Posterior cingulate gyrus (tissue), 11 donors: ENCODE measurements at places on chromosomes 12 and 14.
A peak's percentile ranks its signal among the peaks of the same experiment; 100 is the strongest.

DNA sequence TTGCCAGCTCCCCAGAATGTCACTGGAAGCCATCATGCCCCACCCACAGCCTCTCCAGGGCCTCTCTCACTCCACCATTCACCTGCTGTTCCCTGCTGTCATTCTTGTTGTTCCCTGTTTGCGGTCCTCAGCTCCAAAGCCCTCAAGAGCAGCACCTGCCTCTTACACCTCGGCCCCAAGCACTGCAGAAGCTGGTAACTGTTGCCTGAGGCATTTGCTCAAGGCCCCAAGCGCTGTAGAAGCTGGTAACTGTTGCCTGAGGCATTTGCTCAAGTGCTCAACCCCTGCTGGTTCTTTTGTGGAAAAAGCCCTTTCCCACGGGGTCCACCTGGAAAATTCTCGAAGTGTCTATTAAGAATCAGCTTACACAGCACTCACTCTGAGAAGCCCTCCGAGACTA lies 78.0 kb downstream of the ARL6IP4 start:
- DNase-seq: peak; percentile 6

DNA sequence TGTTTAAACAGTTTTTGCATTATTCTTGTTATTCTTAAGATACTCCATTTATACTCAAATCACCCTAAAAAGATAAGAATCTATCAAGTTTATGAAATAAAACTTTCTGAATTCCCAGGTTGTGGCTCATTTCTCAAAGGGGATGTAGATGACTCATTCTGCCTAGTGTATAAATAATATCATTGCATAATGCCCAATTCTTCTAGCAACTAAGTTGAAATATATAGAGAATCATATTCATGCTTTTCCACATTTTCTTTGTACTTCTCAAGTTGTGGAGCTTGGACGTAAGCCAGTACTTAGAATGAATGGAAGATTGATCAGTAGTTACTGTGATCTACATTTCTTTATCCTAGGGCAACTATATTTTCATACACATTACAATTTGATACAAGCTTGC lies 201.1 kb downstream of the PPFIA2 start:
- DNase-seq: no peak

- DNase-seq: no peak
Measured at GRCh38 chr12:115388139-115388538, 704.2 kb upstream of the TBX3 start.

DNA sequence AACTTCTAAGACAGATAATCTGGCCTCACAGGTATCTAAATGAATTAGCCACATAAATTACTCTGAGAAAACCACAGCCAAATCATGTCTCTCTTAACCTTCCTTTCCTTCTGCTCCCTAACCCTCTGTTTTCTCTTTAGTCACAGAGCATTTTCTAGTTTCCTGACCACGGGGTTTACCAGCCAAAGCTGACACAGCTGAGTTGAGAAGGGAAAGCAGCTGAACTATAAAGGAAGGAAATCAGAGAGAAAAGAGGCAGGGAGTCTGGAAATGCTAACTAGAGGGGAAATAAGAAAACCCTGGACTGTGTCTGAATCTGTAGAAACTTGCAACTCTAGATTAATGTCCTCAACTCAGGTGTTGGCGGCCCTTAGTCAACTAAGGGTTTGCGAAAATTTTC lies 24.4 kb downstream of the ANKS1B start:
- no peak for DNase-seq

DNA sequence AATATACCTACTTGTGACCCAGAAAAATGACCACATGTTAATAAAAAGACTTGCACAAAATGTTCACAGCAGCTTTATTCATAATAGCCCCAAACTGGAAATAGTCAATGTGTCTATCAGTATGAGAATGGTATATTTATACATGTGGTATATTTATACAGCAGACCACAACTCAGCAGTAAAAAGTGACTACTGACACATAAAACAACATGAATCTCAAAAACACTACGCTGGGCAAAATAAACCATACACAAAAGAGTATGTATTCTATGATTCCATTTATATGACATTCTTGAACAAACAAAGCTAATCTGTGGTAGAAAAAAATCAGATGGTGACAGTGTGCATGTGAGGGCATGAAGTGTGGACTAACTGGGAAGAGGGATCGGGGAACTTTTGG lies 35.1 kb downstream of the ARF6 start:
- DNase-seq: no peak

DNA sequence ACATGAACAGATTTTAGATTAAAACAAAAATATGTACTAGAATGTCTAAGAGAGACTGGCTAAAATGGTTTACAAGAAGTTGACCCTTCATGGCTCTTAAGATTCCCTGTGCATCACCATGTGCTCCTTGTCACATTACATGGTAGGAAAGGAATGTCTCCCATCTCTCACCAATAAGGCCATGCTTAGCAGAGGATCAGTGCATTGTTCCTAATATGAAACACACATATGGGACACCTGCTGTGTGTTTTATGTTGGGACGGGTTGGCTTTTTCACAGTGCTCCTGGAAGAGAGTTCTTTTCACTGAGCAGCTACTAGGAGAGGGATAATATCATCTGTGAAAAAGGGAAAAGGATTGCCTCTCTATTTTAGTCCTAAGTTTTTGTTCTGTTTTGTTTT lies 9.6 kb downstream of the PFKM start:
- DNase-seq: no peak

- DNase-seq: no peak
Measured at GRCh38 chr14:71089971-71090370, 182.7 kb downstream of the PCNX1 start.

- no peak for DNase-seq
Measured at GRCh38 chr14:103232031-103232808, 101.8 kb upstream of the EIF5 start.

DNA sequence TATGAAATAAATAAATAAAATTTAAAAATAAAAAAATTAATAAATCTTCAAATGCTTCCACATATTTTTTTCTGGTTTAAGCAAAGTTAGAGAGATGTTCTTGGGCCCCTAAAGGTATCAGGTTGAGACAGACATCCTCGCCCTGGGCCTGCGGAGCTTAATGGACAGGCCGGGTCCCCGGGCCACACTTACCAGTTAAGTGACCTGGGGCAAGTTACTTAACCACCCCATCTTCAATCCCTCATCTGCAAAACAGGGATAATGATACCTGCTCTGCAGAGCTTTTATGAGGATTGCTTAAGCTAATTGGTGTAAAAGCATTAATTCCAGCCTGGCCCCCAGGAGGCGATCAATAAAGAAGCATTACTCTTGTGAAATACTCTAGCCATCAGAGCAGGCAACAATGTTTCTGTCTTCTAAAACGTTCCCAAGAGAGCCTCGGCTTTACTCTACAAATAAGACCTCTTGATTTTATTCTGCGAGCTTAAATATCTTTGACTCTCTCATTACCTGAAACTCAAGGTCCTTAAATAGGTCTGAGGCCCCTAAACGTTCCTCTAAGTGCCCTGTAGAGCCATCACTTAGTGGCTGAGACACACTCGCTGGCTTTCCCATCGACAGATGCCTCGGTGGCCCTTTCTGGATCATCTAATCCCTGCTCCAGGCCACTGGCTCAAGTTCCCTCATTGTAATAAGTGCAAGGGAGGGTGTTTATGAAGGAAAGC lies 81.1 kb upstream of the DIO3 start:
- no peak for DNase-seq

DNA sequence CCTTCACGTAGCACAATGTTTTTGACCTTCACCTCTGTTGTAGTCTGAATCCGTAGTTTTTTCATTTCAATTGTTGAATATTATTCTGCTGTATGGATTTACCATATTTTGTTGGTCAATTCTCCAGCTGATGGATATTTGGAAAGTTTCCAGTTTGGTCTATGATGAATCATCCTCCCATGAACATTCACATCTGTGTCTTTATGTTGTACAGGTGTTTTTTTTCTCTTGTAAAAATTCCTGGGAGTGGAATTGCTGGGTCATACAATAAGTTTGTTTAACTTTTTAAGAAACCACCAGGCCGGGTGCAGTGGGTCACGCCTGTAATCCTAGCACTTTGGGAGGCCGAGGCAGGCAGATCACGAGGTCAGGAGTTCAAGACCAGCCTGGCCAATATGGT lies 36.7 kb upstream of the GNG2 start:
- DNase-seq: no peak

DNA sequence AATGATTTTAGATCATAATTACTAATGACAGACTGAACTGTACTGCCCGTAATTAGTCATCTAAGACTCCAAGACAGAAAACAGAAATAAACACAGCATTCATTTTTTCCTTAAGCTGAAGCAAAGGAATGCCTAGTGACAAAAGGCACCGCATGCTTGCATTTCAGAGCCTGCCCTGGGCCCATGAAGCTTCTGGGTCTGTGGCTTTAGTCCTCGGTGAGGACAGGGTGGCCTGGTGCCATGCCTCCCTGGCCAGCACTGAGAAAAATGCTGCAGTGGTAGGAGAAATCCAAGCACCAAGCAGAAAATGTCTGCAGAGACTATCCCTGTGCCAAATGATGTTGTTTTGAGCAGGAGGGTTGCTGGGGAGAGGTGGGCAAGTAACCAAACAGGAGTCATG lies 171.6 kb downstream of the CALM1 start:
- DNase-seq: peak; percentile 48

DNA sequence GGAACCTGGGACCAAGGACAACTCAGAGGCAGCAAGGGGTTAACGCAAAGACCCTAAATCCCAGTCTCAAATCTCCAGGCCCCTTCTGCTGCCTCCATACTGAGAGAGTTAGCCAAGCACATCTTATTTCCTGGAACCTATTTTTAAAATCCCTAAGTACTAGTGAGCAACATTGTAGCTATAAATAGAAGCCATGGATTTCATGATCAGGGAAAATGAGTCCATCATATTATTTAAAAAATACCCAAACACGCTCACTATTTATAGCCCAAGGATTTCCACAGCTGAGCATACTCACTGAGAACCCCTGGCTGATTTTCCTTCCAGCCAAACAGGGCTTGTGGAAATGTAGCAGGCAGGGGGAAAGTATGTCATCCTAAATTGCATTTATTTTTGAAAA lies 19.4 kb upstream of the TUNAR start:
- no peak for DNase-seq

DNA sequence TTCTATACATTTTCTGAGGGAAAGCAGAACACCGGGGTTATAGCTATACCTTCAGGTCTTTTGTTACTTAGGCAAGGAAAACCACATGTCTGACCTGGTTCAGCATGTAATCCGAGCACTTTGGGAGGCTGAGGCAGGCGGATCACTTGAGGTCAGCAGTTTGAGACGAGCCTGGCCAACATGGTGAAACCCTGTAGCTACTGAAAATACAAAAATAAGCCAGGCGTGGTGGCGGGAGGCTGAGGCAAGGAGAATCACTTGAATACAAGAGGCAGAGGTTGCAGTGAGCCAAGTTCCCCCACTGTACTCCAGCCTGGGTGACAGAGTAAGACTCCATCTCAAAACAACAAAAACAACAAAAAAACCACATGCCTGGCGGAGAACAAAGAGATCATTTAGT lies 177.6 kb downstream of the ACSS3 start:
- DNase-seq: no peak

DNA sequence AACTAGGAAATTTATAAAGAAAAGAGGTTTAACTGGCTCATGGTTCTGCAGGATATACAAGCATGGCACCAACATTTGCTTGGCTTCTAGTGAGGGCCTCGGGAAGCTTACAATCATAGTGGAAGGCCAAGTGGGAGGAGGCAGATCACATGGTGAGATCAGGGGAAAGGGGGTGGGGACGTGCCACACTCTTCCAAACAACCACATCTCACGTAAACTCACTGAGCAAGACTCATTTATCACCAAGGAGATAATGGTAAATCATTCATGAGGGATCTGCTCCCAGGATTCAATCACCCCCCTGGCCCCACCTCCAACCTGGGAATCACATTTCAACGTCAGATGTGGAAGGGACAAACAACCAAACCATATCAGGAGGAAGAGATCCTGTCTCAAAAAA lies 35.8 kb downstream of the NUMB start:
- DNase-seq: no peak

DNA sequence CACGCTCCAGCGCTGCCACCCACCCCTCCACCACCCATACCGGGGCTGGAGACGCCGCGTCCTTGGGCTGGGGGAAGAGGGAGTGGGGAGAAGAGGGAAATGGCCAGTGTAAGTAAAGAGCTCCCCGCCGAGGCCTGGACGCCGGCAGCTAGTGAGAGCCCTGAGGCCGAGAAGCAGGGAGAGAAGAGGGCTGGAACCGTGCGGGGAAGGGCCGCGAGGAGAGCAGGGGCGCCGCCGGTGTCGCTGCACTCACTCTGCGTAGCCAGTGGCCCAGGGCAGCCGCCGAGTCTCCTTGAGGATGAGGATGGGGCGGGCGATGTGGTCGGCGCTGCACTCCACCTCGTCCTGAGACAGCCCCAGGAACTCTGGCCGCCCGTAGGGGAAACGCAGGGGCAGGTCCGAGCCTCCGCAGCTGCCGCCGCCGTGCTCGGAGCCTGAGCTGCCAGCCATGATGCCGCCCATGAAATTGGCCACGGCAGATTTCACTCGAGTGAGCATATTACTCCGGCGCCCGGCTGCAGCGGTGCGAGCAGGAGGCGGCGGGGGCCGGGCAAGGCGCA lies 631 bp downstream of the PPM1H start:
- peak; percentile 60 for DNase-seq

DNA sequence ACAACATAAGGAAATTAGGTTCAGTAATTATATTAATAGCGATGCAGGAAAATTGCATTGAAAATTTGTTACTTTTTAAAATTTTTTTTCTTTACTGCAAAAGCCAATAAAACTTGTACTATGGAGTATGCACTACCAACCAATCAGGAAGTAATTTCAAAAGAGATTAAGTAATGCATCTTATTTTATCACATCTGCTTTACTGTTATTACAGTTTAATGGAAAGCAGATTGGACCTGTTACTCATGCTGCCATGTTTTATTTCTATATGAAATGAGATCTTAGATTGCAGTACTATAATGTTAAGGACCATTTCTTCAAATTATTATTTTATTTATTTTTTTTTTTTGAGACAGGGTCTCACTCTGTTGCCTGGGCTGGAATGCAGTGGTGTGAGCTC lies 1.7 kb upstream of the STRN3 start:
- no peak for DNase-seq

- DNase-seq: no peak
Measured at GRCh38 chr12:4135919-4136605, 137.5 kb upstream of the CCND2 start.

GRCh38 chr12:1592444-1593173 lies 1.8 kb downstream of the FBXL14 start:
- DNase-seq: peak; percentile 40

DNA sequence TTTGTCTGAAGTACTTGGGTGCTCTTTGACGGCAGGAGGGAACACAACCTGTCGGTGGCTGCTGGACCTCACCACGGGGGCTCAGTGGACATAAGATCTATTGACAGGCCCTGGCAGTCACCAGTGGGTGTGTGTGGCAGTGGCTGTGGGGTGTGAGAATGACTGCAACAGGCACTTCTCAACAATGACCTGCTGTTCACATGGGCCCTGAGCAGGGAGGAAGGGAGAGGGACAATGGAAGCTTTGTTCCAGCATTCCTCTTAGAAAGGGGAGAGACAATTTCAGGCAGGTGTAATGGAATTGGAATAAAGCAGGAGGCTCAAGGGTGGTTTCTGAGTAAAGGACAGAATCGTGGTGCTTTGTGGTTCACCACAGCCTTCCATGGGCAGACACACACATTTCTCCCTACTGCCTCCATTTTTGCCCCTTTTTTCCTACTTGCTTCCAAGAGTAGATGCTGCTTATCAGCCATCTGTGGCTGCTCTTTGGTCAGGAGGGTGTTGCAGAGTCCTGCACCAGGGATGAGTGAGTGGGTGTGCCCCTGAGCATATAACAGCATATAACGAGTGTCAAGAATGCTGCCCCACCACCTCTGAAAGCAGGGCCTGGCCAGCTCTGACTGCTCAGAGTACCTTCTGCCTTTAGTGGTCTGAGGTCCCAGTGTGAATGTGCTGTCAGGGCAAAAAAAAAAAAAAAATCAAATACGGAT lies 267.7 kb downstream of the RASSF9 start:
- DNase-seq: no peak
